ENCODE measurements at places on chromosomes 5 and 9.

DNA sequence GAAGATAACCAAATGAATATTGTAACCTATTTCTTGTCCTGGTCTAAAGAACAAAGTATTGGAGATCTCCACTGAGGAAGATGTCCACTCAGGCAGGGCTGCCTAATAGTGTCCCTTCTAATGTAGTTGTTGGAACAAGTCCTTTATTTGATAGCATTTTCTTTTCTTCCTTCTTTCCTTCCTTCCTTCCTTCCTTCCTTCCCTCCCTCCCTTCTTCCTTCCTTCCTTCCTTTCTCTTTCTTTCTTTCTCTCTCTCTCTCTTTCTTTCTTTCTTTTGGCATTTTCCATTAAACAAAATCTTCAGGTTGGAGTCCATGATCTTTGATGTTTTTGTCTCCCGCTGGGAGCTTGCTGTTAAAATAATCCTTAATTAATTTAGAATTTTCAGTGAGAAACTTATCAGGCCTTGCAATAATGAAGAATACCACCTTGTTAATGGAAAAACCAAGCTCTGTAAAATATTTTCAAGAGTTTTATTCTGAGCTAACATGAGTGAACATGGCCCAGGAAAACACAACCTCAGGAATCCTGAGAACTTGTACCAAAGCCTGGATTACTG, 43.5 kb upstream of the TENT2 start:
- DNase-seq: no peak

DNA sequence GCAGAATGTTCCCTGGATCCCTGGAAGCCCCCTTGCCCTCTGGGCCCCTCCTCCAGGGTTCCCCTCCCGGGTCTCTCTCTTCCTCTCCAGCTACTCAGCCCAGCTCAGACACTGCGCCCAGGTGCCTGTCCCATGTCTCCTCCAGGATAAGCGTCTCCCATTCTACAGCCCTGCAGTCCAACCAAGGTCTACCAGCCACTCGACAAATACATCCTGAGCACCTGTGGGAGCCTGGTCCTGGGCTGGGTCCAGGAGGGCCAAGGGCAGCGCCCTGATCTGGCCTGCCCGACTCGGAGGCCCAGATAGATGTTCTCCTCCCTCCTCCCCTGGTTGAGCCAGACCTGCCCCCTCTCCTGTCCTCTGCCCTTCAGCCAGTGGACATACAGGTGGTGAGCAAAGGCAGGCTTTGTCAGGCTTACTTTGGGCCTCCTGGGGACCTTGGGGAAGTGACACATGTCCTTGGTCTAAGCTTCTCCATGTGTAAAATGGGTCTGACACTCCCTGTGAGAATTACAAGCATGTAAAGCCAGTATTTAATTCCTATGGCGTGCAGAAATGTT, 1.4 kb downstream of the FLT4 start:
- DNase-seq: no peak

GRCh38 chr9:125133403-125134329, 9.7 kb downstream of the SCAI start:
- DNase-seq: no peak

- no peak for DNase-seq
Measured at GRCh38 chr9:81671880-81672280, 17.5 kb downstream of the TLE1 start.

DNA sequence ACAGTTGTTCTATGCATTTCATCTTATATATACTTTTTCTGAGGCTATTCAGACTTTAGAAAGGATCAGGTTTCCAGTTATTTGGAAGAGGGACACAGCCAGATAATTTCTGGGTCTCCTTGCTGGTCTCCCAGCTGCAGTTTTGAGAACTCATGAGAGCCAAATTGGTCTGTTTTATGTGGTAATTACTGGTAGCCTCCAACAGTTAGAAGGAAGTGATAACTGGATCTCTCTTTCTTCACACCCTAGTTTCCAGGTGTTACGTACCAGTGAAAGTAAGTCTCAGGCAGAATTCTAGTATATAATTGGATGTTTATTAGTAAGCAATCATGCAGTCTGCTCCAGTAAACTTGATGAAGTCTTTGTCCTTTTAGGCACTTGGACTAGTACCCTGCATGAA, 63.2 kb upstream of the RPS23 start:
- no peak for DNase-seq

GRCh38 chr5:141790630-141791029, 87.6 kb downstream of the PCDH1 start:
- no peak for DNase-seq

GRCh38 chr9:96203867-96204501, 98.0 kb downstream of the HSD17B3 start:
- no peak for DNase-seq

- peak; percentile 82 for DNase-seq
Measured at GRCh38 chr9:89604729-89605464, at the start of gene GADD45G. GADD45G (plus strand) TSS chr9:89605012; CDS start chr9:89605122, 110 bp downstream.

DNA sequence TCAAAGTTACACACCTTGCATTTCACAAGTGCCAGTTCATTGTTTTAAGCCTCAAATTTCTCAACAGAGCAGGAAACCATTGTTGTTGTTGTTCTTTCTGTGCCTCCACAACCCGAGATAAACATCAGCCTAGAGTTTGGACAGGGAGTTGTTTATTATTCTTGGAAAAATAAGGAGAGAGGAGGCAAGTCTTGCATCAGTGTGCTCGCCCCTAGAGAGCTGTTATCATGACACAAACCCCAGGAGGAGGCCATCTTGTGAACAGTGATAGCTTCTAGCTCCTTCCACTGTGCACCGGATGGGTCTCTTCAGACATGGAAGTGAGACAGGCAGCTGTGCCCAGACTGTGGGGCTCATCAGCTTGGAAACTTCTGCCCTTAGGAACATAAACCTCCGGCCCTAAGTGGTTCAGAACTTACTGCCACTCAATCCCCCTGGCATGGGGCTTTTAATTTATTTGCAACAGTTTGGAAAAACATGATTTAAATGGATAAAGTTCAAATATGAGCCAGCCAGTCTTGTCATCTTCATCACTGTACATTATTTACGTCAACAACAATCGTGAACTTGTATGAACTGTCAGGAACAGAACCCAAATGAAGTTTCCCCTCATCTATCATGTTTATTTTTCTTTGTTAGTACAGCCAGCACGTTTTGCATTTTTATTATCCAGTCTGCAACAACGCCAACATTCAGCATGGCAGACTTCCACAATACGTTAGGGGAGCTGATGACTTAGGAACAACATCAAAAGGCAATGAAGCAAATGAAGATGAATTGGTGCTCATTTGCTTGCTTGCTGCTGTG, 181.7 kb upstream of the S1PR3 start:
- DNase-seq: no peak

GRCh38 chr9:127529671-127530070, 78.4 kb downstream of the LRSAM1 start:
- no peak for DNase-seq

DNA sequence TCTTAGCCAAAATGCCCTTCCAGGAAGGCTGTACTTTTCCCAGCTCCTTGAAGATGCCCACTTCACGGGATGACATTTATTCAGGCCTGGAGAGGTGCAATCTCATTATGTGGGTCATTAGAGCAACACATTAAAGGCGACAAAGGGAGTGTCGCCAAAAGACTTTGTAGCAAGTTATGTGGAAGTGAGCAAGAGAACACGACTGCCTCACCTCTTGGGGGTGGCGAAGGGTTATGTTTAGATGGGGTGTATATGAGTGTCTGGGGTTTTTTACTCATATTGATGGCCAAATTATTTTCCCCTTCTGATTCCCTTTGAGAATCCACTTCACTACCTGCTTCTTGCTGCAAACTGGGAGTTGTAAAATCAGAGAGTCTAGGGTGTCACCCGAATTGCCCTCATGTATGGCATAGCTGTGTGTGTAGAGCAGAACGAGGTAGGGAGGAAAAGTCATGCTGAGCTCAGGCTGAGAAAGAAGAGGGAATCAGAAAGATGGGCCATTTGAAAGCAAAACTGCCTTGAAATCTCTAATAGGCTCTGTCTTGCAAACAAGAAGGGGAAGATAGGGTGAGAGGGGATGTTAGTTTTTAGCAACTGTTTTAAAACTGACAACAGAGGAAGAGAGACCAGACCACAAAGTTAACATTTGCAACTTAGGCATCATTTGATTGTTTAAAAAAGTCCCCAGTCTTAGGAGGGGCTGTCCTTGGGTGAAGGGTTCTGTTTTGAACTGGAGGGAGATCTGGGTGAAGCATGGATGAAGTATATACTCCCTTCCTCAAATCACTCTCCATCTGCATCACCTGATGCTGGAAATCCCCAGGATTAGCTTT, 97.1 kb upstream of the IL12B start:
- DNase-seq: peak; percentile 39

- no peak for DNase-seq
Measured at GRCh38 chr5:93809430-93809829, 68.0 kb upstream of the POU5F2 start.

DNA sequence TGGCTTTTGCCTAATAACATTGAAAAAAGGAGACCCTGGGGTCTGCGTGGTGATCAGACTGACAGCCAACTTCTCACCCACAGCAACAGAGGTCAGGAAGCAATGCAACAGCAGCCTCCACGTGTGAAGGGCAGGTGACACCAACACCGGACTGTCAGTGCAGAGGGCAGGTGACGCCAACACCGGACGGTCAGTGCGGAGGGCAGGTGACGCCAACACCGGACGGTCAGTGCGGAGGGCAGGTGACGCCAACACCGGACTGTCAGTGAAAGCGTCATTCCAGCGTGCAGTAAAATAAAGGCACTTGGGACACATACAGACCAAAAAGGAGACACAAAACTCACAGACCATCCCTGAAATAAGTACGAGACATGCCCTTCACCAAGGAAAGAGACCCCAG, 37.2 kb upstream of the CEP72 start:
- no peak for DNase-seq

DNA sequence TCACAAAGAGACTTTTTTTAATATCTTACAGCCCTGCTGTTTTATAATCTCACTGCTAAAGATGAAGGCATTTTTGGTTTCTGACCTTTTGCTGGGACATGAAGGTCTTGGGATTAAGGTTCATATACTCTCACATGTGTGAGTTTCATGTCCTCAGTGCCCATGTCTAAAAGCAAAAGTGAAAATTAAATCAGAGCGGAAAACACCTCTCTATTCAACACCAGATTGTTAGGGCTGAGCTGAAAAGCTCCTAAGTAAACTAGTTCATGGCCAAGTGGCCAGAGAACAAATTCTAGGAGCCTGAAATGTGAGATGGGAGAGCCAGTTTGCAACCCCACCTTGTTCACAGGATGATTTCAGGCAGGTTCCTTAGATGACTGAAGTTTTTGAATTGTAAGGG, 110.9 kb downstream of the GRIA1 start:
- no peak for DNase-seq

GRCh38 chr5:36946101-36946500, 69.5 kb downstream of the NIPBL start:
- no peak for DNase-seq

DNA sequence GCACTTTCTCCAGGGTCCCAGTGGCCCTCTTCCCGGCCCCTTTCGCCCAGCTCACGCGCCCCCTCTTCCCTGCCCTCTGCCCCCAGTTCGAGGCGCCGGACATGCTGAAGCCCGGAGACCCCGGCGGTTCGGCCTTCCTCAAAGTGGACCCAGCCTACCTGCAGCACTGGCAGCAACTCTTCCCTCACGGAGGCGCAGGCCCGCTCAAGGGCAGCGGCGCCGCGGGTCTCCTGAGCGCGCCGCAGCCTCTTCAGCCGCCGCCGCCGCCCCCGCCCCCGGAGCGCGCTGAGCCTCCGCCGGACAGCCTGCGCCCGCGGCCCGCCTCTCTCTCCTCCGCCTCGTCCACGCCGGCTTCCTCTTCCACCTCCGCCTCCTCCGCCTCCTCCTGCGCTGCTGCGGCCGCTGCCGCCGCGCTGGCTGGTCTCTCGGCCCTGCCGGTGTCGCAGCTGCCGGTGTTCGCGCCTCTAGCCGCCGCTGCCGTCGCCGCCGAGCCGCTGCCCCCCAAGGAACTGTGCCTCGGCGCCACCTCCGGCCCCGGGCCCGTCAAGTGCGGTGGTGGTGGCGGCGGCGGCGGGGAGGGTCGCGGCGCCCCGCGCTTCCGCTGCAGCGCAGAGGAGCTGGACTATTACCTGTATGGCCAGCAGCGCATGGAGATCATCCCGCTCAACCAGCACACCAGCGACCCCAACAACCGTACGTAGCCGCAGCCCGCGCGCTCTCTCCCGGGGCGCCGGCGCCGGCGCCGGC, 1.0 kb downstream of the PRDM6 start:
- DNase-seq: no peak

DNA sequence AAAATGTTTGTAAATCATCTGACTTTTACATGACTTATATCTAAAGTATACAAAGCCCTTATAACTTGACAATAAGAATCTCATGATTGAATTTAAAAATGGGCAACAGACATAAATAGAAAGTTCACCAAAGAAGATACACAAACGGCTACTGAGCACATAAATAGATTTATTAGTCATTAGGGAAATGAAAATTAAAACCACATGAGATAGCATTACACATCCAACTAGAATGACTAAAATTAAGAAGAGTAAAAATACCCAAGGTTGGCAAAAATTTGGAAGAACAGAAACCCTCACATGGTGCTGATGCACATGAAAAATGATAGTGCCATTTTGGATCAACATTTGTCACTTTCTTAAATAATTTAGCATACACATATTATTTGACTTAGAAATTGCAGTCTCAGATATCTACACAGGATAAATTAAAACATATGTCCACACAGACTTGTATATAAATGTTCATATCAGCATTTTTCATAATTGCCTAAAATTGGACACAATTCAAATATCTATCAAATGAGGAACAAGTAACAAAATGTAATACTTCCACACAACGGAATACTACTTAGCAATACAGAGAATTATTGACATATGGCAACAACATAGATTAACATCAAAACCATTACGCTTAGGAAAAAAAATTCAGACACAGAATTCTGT, 359.1 kb upstream of the DAB2 start:
- DNase-seq: no peak

GRCh38 chr5:145981589-145982571, 45.5 kb downstream of the SH3RF2 start:
- no peak for DNase-seq

DNA sequence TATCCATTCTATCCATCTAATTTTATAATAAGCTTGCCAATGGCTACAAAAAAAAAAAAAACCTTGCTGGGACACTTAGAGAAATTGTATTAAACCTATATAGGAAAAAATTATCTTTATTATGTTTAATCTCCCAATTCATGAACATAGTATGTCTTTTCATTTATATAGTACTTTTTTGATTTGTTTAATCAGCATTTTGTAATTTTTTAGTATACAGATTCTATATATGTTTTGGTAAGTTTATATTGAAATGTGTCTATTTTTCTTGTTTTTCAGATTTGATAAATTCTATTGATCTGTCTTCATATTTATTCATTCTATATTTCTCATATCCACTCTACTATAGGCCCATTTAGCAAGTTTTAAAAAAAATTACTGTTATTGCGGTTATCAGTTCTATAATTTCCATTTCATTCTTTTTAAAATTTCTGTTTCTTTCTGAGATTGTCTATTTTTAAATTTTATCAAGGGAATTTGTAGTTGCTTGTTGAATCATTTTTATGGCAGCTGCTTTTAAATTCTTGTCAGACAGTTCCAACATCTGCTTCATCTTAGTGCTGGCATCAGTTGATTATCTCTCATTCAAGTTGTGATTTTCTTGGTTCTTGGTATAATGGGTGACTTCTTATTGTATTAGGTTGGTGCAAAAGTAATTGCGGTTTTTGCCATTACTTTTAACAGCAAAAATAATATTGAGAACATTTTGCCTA, 170.1 kb upstream of the S1PR3 start:
- no peak for DNase-seq

- DNase-seq: no peak
Measured at GRCh38 chr9:120890320-120891244, 13.6 kb upstream of the PHF19 start.

- DNase-seq: no peak
Measured at GRCh38 chr9:84900421-84900820, 230.9 kb downstream of the NTRK2 start.
